ENCODE measurements at places on chromosomes 7 and 10.

- no peak for DNase-seq
Observed at GRCh38 chr7:137882261-137882668, 35.5 kb upstream of the DGKI start.

DNA sequence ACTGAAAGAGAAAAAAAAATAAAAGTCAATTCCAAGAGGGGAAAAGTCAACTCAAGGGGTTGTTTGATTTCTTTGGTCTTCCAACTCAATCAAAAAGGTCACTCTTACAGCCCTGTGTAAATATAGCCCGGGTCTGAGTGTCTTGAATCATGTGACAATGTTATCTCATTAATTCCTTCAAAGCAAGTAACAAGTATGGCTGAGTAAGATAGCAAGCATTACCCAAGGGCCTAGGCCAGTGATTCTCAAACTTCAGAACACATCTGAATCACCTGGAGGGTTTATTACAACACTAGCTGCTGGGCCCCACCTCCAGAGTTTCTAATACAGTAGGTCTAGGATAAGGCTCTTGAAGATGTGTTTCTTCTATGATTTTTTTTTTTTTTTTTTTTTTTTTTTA is 125.0 kb downstream of the PRLHR start:
- no peak for DNase-seq

- no peak for DNase-seq
Observed at GRCh38 chr7:37642028-37642540, 41.5 kb upstream of the GPR141 start.

DNA sequence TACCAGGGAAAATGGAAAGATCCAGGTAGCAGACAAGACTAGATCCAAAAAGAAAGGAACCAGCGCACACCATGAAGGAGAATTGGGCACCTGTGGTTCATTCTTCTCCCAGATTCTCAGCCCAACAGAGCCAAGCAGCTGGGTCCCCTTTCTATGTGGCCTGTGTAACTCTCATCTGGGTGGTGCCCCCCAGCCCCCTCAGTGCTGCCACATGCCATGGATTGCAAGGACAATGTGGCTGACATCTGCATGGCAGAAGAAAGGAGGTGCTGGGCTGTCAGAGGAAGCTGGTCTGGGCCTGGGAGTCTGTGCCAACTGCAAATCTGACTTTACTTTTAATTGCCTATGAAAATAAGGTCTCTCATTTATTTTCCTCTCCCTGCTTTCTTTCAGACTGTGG is 21.4 kb downstream of the PRSS2 start:
- DNase-seq = no peak

- no peak for DNase-seq
Observed at GRCh38 chr10:84542522-84543490, 214.4 kb downstream of the CCSER2 start.

- DNase-seq = no peak
Observed at GRCh38 chr10:11091517-11092102, 73.9 kb downstream of the CELF2 start.

GRCh38 chr7:132430861-132431822 is 145.1 kb downstream of the PLXNA4 start:
- DNase-seq = no peak

DNA sequence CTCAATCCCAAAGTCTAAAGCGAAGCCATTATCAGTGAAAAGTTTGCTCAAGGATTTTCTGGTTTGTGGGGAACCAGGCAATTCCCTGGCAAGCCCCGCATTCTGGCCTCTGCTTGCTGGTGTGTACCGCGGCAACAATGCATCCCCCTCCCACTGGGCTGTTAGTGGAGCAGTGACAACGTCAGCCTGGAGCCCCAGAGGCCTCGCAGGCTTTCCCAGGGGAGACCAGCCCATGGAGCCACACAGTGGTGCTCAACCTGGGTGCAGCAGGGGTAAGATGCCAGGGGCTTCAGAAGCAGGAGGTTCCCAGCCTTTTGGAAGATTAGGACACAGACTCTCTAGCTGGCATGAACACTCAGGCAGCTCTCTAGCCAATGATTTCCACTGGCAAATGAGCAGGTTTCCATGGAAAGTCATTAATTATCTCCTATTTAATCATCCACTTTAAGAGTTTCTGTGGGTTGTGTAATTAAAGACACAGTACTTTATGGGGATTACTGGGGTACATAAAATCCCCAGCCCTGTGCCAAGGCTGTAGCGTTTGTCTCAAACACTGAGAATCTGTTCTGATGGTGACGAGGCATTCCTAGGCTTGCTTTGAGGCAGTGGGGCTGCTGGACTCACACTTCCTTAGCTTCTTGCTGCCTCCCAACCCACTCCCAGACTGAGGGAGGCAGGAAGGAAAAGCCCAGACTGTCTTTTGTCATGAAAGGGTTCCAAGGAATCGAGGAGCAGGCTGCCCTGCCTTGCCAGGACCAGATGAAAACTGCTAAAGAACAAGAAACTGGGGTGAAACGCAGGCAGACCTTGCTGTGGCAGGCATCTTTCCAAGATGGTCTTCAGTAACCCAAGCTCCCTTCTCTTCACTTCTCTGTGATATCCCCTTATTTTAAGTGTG is 411.9 kb upstream of the SHH start:
- no peak for DNase-seq

Data from nucleus accumbens (tissue), 56 donors.